ENCODE measurements at places on chromosomes 7 and 10.

- DNase-seq: peak; percentile 83
Observed at GRCh38 chr10:77524281-77524711, 113.3 kb downstream of the KCNMA1 start.

DNA sequence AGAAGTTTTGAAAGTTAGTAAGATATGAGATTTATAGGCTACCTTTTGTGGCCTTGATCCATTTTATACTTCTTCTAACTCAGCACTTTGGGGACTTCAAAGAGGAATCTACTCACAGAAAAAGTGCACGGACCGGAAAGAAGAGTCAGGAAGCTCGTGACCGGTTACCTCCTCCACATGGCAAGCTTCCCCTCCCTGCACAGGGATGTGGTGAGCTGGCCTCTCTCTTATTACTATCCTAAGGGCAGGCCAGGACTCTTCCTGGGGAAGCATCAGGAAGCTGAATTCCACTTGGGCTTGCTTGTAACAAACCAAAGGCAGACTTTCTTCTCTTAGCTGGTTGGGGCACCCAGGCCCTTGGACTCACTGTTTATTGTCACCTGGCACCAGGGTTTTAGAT is 170.8 kb upstream of the GLI3 start:
- DNase-seq: no peak

- no peak for DNase-seq
Observed at GRCh38 chr10:122083478-122084025, 94.6 kb downstream of the TACC2 start.

DNA sequence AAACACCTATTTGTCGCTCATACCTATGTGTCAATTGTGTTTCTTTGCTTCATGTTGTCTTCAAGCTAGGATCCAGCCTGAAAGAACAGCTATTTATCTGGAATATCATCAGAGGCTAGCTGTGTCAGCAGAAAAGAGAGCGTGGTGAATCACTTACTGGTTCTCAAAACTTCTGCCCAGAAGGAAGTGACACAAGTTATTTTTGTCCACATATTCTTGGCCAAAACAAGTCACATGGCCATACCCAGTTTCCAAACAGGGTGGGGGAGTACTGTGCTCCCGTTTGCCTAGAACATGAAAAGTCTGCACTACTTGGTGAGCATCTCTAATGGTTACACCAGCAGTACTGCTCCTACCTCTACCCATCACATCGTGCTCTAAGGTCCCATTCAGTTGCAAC is 160.9 kb upstream of the CSTF2T start:
- peak; percentile 51 for DNase-seq

- DNase-seq: peak; percentile 99
Observed at GRCh38 chr7:7640221-7641128, at the start of gene UMAD1. Gene UMAD1, plus strand, starts transcription at chr7:7640752. Its CDS starts 32,620 bp downstream, at chr7:7673372.

DNA sequence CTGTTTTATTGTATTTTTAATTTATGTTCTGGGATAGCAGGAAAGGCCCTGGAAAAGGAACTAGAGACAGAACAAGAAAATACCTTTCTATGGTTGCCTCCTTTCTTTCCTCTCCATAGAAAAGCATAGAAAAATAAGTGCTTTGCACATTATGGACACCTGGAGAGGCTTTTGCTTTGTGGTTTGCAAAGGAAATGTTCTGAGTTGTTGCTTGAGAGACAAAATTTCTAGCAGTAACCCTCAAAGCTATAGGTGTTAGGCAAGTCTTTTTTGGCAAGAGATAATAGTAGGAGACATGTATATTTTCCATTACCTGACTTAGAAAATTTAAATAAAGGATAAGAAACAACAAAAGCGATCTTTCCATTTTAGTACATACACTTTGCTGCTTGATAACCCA is 378.6 kb upstream of the PRKCQ start:
- DNase-seq: no peak

DNA sequence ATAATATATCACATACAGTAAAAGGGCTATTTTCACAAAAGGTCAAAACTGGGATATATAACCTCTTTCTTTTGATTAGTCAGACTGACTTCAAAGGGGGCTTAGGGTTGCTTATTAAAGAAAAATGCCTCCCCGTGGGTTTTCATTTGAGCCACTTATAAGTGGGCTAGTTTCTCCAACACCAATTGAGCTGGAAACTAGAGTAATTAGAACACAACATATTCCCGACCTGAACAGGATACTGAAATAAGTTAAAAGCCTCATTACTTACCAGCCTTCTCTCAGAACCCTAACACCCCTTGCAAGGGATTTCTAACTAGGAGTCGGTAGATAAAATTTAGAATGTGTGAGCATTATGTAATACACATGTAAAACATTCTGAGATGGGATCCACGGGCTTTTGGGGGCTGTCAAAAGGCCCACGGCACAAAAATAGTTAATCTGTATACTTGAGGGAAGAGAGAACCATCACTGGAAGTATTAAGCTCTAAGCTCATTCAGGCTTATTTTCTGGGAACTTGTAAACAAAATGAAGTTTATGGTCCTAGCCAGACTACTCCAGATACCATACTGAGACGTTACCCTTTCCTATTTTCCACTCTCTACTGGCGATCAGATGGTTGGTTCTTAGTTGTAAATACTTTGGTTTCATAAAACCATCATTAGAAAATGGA is 29.3 kb upstream of the KMT2E start:
- DNase-seq: no peak

DNA sequence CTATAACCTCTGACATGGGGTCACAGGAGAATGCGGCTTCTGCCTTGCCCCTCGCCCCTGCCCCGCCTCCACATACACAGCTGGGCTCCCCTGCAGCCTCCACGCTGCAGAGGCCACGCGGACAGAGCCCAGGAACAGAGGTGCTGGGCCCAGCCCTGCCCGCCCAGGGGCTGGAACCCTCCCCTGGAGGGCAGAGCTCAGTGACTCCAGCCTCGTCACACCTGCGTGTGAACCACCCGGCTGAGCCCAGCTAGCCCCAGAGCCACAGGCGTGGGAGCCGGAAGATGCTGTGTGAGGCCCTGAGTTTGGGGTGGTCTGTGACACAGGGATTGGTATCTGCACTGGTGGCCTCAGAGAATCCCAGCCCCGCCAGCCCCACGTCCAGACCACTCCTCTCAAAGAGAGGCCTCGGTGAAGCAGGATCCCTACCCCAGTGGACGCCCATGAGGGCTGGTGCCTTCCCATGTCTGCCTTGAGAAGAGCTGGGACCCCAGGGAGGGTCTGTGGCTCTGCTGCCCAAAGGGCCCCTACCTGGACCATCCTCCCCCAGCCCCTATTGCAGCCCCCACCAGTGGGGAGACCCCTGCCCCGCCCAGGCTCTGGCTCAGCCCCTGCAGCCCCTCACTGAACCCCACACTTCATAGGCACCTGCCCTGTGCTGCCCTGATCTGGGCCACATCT is 8.1 kb upstream of the ADAP1 start:
- DNase-seq: no peak

- no peak for DNase-seq
Observed at GRCh38 chr7:135692055-135692454, 29.7 kb downstream of the STMP1 start.

- no peak for DNase-seq
Observed at GRCh38 chr7:66078067-66078466, 2.4 kb downstream of the ASL start.

DNA sequence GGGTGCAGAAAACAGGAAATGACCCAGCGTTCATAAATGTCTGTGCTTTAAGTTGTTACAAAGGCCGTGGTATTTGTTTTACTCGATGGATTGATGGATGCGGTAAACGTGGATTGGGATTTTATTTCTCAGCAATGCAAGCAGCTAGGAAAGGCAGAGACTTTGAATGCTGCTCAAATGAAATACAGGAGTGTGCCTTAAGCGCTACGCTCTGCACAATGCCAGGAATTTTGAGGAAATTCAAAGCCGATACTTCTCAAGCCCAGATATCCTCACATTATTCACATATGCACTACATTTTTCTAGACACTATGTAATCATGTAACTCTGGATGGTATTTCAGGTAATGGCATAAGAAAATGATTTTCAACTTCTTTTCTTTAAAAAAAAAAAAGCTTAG is 514.3 kb upstream of the ADARB2 start:
- no peak for DNase-seq

GRCh38 chr10:132960071-132960472 is 17.7 kb upstream of the CFAP46 start:
- DNase-seq: no peak

Measured in muscle of arm (tissue), 14 donors.